ENCODE measurements at places on chromosomes 1 and 21.
A peak's percentile ranks its signal among the peaks of the same experiment; 100 is the strongest.

GRCh38 chr1:190416239-190416638, 61.4 kb downstream of the BRINP3 start:
- no peak for DNase-seq

GRCh38 chr1:63984257-63984929, 210.6 kb downstream of the ROR1 start:
- DNase-seq = no peak

- DNase-seq = no peak
Measured at GRCh38 chr1:162571696-162572095, 10.2 kb downstream of the UAP1 start.

- DNase-seq = no peak
Measured at GRCh38 chr1:171965777-171966176, 124.5 kb downstream of the DNM3 start.

DNA sequence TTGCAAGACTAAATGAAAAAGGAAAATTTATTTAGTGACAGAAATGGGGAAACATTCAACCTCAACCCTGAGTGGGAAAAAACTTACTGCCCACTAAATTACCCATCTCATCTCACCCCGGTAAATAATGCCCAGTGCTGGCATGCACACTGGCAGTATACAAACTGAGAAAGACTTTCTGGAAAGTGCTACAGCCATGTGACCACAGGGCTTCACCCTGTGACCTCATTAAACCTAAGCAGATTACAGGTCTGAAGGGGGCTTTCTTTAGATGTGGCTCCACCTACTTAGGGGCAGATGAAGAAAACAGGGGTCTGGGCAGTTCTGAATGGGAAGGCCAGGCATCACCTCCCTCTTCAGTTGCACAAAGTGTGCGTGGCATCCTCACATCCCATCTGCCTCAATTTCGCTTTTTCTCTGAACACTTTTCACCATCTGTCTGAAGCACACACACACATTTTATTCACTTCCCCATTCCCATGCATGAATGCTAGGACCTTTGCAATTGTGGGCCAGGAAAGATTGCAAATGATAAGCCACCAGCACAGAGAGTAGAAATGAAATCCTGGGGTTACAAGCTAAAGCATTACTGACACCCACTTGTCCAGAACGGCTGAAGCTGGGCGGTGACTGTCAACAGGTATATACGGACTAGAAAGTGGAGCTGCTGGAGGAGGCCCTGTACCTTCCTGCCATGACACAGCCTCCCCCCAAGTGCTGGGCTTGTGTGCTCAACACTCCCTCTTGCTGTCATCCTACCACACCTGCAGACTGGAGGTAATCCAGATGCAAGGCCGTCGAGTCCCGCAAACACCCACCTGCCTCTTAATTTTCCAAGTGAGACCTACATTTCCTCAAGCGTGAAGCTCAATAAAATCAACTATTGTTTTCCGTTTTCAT, 2.7 kb downstream of the NADK start:
- DNase-seq = no peak

- DNase-seq = no peak
Measured at GRCh38 chr1:228011721-228012311, 5.0 kb downstream of the WNT3A start.

DNA sequence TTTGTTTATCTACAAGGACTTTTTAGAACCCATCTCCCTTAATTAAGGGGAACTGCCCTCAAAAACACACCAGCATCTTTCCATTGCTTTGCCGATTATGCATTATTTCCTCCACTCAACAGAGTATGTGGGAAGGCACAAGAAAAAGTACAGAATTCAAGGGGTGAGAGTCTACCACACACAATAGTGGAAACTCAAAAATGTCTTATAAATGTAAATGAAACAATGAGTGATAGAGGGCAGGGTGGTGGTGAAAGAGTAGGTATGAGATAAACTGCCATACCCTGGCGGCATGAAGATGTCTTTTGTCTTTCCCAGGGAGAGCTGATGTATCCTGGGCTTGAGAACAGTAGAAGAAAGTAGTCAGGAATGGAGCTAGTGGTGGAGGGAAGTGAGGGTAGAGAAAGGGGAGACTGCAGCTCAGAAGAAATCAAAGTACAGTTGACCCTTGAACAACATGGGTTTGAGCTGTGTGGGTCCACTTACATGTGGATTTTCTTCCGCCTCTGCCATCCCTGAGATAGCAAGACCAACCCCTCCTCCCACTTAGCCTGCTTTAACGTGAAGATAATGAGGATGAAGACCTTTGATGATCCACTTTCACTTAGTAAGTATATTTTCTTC, 24.4 kb downstream of the CD58 start:
- DNase-seq = no peak

GRCh38 chr1:213737398-213738035, 250.3 kb upstream of the PROX1 start:
- no peak for DNase-seq

- peak; percentile 64 for DNase-seq
Measured at GRCh38 chr1:45846931-45847330, 43.5 kb downstream of the MAST2 start.

DNA sequence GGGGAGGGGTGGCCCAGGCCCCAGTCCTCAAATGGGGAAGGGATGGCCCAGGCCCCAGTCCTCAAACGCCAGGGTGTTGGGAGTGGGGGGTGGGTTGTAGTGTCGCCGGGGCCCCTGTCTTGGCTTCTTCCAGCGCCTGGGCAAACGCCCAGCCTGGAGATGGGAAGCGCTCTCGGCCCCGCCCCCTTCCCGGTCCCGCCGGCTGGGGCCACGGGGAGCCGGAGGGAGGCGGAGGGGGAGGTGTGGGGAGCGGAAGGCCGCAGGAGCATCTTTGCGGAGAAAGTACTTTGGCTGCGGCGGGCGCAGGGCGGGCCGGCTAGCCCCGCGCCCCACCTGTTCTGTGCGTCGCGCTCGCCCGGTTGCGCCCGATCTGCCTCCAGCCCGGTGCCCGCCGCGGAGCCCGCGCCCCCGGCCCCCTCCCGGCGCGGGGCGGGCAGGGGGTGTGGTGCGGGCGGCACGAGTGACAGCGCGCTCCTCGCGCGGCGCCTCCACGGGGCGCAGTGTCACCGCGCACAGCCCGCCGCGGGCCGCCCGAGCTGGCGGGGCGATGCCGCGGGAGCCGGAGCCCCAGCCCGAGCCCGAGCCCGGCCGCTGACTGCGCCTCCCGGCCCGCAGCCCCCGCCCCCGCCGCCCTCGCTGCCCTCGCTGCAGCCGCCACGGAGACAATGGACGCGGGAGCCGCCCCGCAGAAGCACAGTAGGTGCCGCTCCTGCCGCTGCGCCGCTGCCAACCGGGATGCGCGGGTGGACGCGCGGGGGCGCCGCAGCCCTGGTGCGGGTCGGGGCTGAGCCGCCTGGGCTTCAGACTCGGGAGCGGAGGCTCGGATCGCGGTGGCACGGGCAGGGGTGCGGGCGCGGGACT, 31.1 kb upstream of the PEX10 start:
- no peak for DNase-seq

GRCh38 chr1:60600532-60600931, 481.8 kb upstream of the NFIA start:
- no peak for DNase-seq

GRCh38 chr1:22705586-22705985, 5.1 kb upstream of the EPHB2 start:
- DNase-seq = no peak

DNA sequence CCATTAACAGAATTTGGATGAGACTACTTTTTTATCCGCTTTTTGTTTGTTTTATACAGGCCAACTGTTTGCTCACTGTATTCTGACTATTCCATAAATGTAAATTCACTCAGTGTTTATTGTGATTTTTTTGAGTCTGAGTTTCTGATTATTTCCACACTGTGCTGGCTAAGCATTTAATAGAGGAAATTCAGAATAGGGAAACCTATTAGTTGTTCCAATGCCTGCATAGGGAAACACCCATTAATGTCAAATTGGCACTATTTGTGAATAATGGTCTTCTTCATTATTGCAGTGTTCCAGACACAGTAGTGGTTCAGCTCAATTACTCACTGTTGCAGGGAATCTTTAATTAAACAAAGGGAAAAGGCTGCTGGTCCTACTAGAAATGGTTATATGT, 174.7 kb upstream of the SGIP1 start:
- DNase-seq = no peak

DNA sequence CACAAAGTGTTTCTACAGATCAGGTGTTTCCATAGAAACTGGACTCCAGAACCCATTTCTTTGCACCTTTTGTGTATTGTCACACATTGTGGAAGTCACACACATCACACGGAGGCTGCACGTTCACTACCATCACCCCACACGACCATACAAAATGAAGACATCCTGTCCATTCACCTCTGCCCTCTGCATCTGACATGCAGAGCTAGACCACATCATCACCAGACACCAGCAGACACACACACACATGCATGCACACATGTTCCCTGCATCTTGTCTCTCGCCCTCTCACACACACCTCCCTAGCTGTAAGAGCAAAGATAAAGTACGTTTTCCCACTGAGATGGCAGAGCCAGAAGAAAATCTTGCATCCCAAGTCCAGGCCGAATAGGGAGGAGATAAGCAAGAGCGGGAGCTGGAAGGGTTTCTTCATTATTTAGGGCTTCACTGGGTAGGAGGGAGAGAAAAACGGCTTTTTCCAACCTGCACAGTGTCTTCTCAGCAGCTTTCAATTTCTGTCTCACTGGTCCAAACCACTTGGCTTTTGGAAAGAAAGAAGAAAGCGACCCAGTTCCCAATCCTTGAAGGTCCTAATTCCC, 709 bp downstream of the PRELP start:
- DNase-seq = no peak

DNA sequence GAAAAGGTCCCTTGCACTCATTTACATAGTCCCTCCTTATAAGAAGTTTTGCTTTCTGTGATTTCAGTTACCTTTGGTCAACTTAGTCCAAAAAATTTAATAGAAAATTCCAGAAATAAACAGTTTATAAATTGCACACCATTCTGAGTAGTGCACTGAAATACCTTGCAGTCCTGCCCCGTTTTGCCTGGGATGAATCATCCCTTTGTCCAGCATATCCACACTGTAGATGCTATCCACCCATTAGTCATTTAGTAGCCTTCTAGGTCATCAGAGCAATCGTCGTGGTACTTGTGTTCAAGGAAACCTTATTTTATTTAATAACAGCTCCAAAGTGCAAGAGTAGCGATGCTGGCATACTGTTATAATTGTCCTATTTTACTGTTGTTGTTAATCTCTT, 38.0 kb downstream of the SPRTN start:
- no peak for DNase-seq

DNA sequence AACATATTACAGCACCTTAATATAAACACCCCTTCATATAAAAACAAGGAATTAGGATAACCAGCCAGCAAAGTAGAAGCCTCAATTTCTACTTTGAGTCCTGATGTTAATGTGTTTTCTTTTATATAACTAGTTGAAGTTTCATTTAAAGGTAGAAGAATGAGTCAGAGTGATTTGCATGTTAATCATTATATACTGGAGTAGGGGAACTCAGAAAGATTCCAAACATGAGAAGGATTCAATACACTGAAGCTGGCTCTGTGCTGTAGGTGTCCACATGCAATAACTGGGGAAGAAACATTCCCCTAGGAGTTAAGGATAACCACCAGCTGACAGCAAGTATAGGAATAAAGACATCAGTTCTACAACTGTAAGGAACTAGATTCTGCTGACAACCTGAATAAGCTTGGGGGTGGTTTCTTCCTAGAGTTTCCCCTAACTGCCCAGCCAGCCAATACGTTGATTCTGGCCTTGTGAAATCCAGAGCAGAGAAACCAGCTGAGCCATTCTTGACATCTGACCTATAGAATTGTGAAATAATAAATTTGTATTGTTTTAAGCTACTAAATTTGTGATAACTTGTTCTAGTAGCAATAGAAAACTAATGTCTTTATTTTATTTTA, 33.4 kb upstream of the RNPC3 start:
- DNase-seq = no peak

GRCh38 chr1:14996133-14997050, 157.2 kb upstream of the TMEM51 start:
- no peak for DNase-seq

- no peak for DNase-seq
Measured at GRCh38 chr1:6099787-6100765, 54.4 kb downstream of the KCNAB2 start.

GRCh38 chr1:115181231-115181630, 91.9 kb upstream of the TSPAN2 start:
- no peak for DNase-seq

- no peak for DNase-seq
Measured at GRCh38 chr1:2314273-2314802, 77.0 kb downstream of the MORN1 start.

- no peak for DNase-seq
Measured at GRCh38 chr1:107198561-107198960, 57.7 kb downstream of the NTNG1 start.

GRCh38 chr1:30732277-30732996, 9.1 kb upstream of the MATN1 start:
- no peak for DNase-seq

DNA sequence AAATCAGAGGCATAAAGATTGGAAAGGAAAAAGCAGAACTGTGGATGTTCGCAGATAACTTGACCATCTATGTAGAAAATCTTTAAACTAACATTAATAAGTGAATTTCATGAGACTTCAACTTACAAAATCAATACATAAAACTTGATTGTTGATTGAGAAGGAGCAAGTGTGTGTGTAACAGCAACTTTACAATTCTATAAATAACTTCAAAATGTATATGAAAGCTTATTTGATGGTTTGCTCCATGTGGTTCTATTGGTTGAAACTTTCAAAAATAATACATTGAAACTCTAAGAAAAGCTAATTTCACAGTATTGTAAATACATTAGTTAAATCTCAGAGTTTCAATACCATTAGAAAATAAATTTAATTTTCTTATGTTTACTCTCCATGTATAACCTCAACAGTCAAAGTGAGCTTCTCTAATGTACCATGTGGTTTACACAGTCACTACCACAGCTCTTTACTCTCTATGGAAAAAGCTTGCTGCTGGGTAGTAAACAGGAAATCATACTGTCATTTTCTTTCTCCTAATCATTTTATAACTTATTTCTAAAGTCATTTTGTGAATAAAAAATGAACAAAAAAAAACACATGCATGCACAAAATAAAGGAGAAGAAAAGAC, 12.0 kb downstream of the AKT3 start:
- DNase-seq = no peak

- no peak for DNase-seq
Measured at GRCh38 chr1:204464187-204464631, 30.4 kb downstream of the PIK3C2B start.
